ENCODE measurements at places on chromosomes 5 and 9.

DNA sequence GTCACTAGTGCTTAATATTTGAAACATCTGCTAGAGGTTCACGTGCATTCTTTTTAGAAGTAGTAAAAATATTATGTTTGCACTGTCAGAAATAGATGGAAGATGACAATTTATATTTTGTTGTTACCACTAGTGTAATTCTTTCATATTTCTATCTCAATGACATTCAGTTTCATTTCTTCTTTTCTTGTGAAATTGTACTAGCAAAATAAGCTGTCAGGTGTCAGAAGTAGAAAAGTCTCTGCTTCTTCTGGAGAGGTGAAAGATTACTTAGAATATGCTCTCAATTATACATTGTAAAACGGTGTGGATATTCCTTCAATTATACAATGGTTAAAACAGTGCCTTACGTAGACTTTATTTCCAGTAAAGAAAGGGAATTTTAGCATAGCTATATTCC lies 395.4 kb downstream of the CSNK1G3 start:
- no peak for DNase-seq

- DNase-seq, result no peak
These were observed 38.2 kb upstream of the POMT1 start for GRCh38 chr9:131464354-131465000.

GRCh38 chr5:172007175-172008110 lies 1.0 kb upstream of the FBXW11 start:
- DNase-seq, result no peak

DNA sequence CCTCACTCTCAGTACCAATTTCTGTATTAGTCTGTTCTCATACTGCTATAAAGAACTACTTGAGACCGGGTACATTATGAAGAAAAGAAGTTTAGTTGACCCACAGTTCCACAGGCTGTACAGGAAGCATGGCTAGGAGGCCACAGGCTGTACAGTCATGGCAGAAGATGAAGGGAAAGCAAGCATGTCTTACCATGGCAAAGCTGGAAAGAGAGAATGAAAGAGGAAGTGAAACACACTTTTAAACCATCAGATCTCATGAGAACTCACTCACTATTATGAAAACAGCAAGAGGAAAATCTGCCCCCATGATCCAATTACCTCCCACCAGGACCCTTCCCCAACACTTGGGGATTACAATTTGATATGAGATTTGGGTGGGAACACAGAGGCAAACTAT lies 698.8 kb downstream of the CDH9 start:
- DNase-seq, result no peak

DNA sequence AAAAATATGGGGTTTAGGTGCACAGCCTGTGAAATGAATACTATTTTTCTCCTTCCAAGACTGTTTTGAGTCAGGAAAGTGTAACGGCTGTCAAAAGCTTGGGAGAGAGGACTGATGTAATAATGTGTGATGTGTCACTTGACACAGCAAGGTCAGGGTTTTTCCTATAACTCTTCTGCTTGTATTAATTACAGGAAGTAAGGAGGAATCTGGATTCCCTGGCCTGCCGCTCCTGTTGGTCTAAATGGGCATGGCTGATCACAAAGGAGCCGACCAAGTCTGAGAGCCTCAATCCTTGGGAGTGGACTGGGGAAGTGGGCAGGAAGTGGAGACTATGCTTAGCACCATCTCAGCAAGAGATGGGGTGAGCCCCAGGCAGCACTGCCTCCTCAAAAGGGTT lies 16.7 kb upstream of the SLC28A3 start:
- DNase-seq, result no peak

- no peak for DNase-seq
These were observed 124.1 kb downstream of the JAKMIP2 start for GRCh38 chr5:147658293-147658932.

GRCh38 chr5:15528476-15528875 lies 28.5 kb downstream of the FBXL7 start:
- no peak for DNase-seq

- no peak for DNase-seq
These were observed 528.7 kb upstream of the ZNF608 start for GRCh38 chr5:125274938-125275724.

DNA sequence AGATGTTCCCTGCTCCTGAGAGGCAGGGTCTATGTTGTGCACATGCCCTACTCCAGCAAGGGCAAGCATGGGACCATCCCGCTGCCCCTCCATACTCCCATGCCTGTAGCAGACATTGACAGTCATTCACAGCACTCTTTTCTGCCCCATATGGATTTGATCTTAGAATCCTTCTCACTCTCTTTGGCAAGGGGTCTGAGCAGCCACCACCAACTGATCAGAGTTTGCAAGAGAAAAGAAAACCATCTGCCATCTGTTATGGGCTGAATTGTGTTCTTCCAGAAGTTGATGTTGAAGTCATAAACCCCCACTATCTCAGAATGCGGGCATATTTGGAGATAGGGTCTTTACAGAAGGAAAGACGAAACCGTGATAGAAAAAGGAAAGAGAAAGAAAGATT lies 315.1 kb upstream of the CLINT1 start:
- DNase-seq, result no peak

- no peak for DNase-seq
These were observed 39.5 kb upstream of the RAI14 start for GRCh38 chr5:34616651-34617050.

DNA sequence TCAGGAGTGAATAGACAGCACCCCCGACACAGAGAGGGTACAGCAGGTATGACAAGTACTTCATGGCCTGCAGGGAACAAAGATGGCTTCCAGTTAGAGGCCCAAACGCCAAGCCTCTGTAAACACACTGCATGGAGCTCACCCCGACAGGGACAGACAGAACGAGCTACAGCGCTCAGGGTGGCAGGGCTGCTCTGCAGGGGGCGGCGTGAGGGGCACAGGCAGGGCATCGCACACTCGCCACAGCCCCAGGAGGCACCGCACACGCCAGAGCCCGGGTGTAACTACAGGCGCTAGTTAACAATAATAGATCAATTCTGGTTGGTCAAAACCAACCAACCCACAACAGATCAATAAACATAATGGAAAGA lies 21.1 kb downstream of the CLPTM1L start:
- no peak for DNase-seq

DNA sequence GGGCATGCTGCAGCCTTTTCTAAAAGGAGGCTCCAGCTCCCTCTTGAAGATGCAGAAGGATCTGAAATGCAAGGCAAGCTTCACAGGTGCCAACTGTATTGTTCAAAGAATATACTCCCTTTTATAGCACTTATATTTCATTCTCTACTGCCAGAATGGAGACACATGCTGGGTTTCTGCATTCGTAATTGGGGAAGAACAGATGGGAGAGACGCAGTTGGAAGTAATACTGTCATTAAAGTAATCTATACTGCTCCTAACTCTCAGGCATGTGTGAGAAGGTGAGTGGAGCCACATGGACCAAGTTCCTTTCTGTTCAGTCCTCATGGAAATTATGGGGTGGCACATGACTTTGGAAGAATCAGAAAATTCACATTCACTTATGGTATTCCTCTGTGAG lies 226.4 kb downstream of the TRIM32 start:
- no peak for DNase-seq

GRCh38 chr5:161414896-161415295 lies 131.6 kb downstream of the GABRB2 start:
- DNase-seq, result no peak

DNA sequence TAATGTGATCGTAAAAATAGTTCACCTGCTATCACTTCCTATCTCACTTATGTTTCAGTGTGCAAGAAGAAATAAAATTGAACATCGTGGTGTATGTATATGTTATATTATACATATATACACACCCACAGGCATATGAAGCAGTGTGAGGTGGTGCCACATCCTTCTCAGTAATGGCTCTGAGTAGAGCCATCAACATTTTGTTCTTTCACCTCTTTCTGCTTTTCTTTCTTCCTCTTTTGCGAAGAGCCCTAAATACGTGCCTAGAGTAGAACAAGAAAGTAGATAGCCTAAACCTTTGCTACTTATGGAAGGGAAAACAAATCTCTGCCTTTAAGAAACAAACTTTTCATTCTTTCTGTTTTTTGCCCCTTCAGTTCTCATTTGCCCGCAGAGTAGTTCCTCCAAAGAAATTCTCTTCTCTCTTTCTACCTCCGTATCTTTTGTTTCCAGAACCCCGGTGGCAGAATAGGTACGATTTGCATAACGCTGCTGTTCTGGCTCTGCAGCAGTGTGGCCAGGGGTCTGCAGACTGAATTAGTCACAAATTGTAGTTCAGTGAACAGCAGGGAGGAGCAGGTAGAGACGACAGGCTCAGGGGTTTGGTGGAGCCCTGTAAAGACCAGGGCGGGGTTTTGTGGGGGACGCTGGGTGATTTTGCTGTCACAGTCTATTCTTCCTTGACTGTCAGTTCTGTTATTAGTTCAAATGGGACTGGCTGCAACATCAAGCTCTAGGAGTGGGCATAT lies 40.5 kb upstream of the PJA2 start:
- DNase-seq, result no peak

DNA sequence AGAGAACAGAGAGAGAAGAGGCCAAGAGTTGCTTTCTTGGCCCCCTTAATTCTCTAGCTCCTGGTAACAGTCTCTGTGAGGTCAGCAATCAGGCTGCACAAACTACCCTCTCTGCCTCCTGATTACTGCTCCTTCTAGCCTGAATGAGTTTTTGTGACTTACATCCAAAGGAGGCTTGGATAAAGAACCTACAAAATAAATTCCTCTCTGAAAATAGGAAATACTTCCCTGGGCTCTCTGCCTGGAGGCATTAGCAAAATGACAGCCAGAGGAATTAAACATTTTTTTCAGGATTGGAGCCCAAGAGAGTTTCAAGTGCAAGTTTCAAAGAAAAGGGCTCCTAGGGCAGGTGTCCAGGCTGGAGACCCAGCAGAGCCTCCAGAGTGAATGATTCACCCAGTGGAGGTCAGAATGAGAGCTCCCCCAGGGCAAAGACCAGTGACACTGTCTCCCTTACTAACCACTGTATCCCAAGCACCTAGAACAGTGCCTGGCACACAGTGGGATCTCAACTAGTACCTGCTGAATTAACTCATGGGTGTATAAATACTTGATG lies 162.5 kb downstream of the SPOCK1 start:
- DNase-seq, result no peak

GRCh38 chr9:31697956-31698355 lies 686.5 kb upstream of the ACO1 start:
- DNase-seq, result no peak

DNA sequence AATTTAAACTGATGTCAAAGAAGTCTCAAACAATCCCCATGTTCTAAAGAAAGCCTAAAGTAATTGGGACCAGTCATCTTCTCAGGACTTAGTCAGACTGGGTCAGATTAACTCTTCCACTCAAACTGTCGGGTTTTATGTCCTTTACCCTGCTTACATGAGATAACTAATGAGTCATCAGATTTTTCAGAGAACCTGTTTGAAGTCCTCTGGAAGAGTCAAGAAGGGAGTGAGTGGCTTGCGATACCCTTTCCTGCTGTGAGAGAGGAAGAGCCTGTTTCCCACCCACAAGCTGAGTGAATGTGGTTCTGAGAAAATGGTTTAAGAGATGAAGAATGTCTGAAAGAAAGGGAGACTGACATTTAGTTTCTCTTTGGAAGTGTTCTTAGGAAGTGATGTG lies 1866.7 kb upstream of the C9orf72 start:
- no peak for DNase-seq

DNA sequence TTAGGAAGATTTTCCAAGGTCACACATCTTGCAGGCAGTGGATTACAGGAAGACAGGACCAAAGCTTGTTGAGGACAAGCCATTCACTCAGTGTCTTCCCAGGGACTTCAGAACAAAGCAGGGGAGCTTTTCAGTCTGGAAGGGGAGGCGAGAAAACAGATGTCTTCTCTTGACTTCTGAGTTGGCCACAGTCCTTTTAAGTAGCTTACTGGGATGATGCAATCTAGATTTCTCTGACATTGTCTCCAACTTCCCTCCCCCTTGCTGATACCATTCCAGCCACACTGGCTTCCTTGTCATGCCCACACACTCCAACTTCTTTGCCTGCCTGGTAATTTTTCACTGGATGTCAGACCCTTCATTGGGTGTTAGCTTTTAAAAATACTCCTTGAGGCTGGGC lies 174.2 kb upstream of the TBC1D2 start:
- DNase-seq, result no peak

GRCh38 chr5:82185851-82186250 lies 92.3 kb downstream of the RPS23 start:
- DNase-seq, result no peak

DNA sequence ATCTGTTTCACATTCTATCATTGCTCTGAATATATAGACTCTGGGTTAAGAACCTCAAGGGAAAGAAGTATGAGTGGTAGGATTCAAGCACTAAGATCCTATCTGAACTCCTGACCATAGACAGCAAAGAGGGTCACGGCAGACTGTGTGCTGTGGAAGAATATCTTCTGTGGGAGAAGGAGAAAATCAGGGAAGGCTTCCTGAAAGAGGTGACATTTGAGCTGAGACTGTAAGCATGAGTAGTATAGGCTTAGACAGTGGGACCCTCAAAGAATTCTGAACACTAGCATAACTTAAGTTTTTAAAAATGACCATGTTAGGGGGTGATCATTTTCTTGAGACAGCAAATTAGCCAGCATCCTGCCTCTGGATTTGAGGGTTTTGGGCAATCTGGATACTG lies 3.9 kb downstream of the FRRS1L start:
- DNase-seq, result no peak

GRCh38 chr5:10653043-10653442 lies 89.2 kb downstream of the ANKRD33B start:
- peak; percentile 44 for DNase-seq

DNA sequence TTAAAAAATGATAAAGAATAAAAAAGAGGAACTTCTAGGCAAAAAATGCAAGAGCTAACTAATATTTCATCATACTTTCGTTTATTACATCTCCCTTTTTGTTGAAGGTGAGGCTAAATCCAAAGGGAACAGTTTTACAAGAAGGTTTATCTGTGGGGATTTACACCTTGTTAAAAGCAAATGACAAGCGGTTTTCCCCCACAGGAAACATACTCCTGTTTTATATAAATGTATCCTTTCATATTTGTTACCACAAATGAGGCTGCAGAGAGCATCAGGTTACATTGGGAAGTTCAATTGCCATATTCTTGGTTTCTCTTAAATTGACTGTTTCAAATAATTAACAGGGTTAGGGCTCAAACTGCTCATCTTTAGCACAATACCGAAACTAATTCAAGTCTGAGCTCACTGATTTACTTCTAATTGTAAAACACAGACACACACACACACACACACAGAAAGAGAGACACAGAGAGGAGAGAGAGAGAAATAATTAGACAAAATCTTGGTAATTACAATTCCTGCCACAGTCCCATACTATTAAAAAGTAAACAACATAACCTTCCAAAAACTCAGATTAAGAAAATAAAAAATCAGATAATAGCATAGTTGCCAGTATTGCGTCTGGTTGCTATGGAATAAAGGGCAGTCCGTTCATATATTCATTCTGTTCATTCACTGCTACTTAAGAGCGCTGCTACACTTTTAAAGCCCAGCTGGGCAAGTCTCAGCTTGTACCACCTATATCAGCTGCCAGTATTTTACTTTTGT lies 17.1 kb downstream of the RFX3 start:
- no peak for DNase-seq

DNA sequence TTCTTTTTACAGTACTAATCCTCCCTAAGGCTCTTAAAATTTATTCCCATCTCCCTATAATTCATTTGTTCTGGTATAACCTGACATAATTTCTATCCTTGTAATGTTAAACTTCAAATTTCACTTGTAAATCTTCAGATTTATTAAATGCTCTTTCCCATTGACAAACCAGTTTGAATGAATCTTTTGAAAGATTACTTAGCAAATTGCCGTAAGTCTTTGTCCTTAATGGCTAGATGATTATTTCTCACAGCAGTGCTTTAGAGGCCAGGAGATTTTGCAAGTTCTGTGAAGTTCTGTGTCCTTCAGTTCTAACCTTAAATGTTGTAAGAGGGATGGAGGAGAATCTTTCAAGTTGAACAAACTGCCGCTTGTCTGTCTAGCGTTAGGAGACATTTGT lies 4.2 kb downstream of the SLC44A1 start:
- no peak for DNase-seq

GRCh38 chr9:120331913-120332312 lies 248.1 kb downstream of the CDK5RAP2 start:
- no peak for DNase-seq
